Myocyte (in vitro differentiated cells): ENCODE measurements at places on chromosomes 5 and 9.

DNA sequence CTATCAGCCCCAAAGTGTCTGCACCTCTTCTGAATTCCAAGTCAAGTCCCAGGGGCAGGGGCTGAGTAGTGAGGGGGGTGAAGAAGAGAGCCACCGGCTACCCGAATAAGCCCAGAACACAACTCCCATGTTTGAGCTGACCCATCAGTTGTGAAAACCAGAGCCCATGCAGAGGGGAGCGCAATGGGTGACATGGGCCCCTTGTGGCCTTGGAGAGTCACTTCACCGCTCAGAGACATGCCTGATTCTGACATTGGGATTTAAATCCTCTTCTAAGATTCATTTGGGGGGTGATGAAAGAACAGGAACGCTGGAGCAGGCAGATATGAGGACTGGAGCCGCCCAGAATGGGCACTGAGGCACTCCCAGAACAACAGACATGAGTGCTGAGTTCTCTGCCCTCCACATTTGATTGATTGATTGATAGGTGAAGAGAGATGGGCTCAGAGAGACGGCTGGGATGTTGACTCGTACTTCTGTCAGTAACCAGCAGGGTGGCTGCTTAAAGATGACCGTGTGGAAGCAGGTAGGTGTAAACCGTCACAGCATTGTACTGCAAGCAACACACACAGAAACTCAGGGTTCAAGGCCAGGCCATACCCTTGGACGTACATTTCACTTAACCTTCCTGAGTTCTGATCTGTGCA, 74.3 kb downstream of the GPR21 start:
- no peak for DNase-seq

GRCh38 chr5:54304040-54304439, 6.3 kb downstream of the ARL15 start:
- no peak for DNase-seq

DNA sequence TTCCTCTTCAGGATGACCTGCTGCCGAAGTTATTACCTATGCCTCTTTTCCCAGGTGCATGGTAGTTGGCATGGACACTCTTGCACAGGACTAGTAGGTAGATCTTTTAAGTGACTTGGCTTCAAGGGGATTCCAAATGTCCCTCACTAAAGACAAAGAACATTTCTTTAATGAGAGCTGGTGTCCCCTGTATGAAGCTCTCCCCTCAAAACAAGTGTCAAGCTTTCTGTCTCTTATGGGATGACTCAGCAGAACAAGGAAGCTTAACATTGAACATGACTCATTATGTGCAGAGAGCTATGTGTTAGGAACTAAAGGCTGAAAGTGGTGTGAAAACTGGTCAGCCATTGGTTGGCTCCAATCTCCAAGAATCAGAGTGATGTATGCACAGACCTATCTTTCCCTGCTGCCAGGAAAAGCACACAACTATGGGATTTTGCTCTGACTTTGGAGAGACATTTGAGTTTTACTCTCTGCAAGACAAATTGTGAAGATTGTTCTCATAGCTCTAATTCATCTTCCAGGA, 120.5 kb downstream of the PRDM6 start:
- peak; percentile 35 for DNase-seq

DNA sequence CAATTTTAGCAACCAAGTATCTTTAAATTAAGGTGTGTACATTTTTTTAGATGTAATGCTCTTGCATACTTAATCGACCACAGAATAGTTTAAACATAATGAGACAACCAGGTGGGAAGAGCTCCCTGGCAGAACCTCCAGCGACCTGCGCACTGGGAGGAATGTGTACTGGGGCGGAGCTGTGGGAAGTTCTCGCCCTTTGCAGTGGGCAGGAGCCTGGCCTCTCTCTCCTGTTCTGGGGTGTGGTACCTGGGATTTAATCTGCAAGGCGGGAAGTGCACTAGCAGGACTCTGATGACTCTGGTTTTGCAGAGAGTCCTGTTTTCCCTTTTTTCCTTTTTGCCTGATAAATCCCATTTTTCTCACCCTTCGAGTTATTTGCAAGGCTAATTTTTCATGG, 150.7 kb downstream of the SLC28A3 start:
- no peak for DNase-seq

GRCh38 chr5:151303666-151304065, at the start of gene SLC36A3:
Gene SLC36A3 (minus strand): TSS chr5:151303766. CDS start chr5:151303354, 412 bp downstream.
- no peak for DNase-seq

DNA sequence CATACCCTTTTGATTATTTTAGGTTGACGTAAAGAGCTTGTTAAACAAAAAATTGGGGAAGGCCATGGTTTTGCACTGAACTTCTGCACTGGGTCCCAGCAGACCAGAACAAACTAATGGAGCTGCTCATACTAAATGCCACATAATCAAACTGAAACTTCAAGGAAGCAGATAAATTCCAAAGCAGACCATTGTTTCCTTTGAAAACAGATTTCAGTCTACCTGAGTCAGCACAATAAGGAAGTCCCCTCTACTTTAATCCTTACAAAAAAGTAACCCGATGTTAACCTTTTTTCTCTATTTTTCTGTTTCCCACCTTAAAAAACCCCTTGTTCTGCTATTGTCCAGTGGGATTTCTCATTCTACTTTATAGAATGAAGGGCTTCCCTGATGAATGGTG, 39.2 kb downstream of the WDR36 start:
- no peak for DNase-seq

- no peak for DNase-seq
These were observed 92.2 kb upstream of the MOCS2 start for GRCh38 chr5:53201746-53202145.

DNA sequence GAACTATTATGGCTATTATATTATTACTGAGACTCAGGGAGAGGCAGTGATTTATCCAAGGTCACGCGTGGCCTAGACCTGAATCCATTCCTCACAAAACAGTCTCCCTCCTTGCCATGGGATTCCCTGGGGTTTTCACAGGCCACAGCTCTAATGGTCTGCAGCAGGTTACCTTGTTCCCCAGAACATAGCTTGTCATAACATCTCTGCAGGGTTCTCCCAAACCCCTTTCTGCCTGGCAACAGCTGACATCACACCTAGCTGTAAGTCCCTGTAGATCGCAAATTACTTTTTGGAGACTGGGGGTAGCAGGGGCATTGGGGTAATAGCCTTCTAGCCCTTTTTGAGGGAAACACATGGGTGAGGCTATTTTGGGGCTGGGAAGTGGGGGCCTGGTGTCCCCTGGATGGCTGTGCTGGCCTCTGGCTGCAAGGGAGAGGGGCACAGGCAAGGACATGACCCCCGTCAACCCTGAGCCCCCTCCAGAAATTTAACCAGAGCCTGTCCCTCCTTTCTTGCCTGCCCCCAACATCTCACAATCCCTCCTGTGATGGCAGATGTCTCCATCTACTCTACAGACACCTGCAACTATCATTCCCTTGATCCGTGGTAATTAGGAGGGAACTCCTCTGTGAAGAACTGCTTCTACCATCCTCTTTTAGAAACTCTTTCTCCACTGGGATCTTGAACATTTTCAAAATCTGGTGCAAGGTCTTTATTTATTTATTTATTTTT, 1.3 kb downstream of the CD74 start:
- DNase-seq = no peak

GRCh38 chr5:646396-647201, 34.5 kb downstream of the CEP72 start:
- DNase-seq = no peak

- peak; percentile 91 for DNase-seq
These were observed 119.8 kb downstream of the SSBP2 start for GRCh38 chr5:81631124-81631523.
